ENCODE measurements at places on chromosomes 6 and 20. TPM values are rescaled to one million over a fixed set of nuclear protein-coding genes. Genes with fewer than 3 reads are reported as not detected.

CGA gene
- total RNA-seq: not detected

DNA sequence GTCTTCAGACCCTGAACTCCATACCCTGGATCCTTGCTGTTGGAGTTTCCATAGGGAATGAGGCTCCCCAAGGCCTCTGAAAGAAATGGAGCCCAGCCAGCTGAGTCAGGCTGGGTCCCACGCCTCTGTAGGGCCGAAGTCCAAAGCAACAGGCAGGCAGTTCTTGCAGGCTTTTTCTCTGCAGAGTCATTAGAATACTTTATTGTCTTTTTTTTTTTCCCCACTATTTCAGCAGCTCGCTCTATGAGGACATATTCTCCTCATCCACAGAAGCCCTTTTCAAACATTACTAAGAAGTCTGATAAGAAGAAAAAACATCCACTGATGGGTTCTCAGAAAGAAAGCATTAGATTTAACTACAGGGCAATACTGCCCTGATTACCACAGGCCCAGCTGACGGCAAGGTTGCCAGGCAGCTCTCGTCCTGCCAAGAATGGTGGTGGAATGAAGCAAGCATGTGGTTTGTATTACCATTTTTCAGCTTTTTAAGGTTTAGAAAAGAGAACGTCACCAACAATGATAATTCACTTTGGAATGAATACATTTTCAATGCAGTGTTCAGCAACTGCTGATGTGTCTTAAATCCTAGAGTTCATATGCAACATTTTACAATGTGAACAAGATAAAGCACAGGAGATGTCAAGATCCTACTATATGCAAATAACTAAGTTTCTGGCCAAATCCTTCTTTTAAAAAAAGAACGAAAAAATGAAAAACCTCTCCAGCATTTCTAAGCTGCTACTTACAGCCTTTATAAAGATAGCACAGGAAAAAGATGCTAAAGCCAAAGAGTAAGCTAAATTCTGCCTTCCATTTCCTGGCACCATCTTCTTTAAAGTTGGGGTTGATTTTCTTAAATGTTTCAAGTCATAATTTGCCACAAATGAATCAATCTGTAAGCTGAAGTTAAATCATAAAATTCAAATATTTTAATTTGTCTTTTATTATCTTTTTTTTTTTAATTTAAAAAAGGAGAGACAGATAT lies 223.6 kb upstream of the CITED2 start:
- DNase-seq: peak; percentile 100

- no peak for DNase-seq
These were observed 51.0 kb downstream of the ANKS1A start for GRCh38 chr6:34940030-34940434.

DNA sequence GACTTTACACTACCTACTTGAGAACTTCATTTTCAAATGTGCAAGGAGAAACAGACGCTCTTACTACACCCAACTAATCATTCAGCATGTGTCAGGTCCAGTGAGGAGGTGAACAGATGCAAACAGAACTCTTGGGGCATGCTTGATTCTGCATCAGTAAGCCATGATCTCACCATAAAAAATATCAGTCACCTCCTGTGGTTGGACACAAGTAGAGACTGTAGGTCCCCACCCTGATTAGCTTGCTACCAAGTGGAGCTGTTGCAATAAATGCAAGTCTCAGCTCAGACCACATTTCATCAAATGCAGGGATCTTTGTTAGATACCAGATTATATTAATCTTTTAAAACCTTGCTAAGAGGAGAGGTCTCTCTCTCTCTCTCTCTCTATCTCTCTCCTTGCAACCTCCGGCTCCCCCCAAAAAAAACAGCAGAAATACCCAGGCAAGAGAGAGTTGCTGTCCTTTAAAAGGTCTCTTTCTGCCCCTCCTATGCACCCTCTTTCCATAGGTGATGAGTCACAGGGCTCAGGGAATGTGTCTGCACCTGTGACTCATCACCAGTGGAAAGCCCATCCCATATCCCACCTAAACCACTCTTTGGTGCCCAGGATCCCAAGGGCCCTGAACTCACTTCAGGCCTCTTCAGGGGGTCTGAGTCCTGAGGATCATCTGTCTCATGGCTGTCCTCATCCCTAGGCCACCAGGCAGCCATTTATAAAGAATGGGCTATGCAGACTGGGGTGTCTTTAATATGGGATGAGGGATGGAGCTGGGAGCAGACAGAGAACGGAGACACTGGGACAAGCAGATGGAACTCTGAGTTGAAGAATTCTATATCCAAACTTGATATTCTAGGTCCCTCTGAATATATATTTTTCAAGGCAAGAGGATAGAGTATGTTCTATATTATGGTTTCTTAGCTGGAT lies 154.5 kb downstream of the QRSL1 start:
- peak; percentile 7 for DNase-seq

- DNase-seq: no peak
These were observed 366.0 kb downstream of the LAMA2 start for GRCh38 chr6:129248946-129249345.

GRCh38 chr6:116057766-116058165 lies 2.9 kb downstream of the FRK start:
- DNase-seq: no peak

- DNase-seq: no peak
These were observed 167.9 kb upstream of the JARID2 start for GRCh38 chr6:15077961-15078360.

DNA sequence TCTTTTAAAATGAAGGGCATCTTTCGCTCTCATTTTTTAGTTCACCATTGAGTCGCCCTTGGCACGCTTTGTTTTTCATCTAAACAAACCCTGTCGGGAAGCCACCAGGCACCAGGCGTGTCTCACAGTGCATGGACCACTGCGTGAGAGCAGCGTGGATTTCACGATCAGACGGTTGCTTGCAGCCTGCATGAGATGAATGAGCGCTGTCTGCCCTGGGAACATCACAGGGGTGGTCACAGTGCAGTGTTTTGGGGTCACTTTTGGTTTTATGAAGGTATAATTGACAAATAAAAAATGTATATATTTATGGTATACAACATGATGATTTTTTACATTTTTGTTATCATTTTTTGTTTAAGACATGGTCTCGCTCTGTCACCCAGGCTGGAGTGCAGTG lies 61.3 kb downstream of the CDH4 start:
- DNase-seq: no peak

DNA sequence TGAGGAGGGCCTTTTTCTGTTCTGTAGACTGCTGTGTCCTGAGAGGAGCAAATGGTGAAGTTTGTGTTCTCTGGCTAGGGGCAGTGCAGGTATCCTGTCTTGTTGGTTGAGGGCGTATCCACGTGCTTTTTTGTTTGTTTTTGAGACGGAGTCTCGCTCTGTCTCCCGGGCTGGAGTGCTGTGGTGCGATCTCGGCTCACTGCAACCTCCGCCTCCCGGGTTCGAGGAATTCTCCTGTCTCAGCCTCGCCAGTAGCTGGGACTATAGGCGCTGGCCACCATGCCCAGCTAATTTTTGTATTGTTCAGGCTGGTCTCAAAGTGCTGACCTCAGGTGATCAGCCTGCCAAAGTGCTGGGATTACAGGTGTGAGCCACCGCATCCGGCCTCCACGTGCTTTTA lies 10.8 kb upstream of the PXDC1 start:
- no peak for DNase-seq

- DNase-seq: no peak
These were observed 3.4 kb upstream of the RNF217 start for GRCh38 chr6:124958759-124959354.

GRCh38 chr20:14685183-14685582 lies 347.8 kb upstream of the FLRT3 start:
- DNase-seq: no peak

DNA sequence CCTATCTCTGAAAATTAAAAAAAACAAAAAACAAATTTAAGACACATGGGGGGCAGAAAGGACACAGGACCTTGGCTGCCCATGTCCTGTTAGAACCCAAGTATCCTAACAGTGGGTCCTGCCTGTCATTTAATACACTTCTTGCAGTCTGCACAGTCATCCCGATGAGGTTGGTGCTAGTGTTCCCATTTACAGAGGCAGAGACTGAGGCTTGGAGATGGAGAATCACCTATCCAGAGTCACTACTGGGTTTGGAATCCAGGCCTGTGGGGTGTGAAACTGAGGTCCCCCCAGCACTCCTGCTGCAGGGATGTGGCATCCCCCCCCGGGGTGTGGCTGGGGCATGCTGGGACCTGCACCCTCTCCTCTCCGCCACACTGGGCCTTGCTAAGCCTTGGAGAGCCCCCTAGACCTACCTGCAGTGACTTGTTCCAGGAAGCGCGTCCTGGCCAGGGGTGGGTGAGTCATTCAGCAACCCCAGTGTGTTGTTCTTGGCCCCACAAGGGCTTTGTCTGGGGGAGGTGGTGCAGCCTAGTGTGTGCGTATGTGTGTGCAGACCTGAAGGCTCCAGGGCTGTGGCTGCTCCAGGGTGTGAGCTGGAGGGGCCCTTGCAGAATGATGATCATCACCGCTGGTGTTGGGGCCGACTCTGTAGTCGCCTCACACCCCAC lies 49.7 kb downstream of the BCAS4 start:
- DNase-seq: peak; percentile 80

Data from fibroblast of the aortic adventitia (primary cell).